ENCODE measurements at places on chromosomes 7 and 10.
A peak's percentile ranks its signal among the peaks of the same experiment; 100 is the strongest.

GRCh38 chr7:98330926-98331529 lies 49.5 kb downstream of the BRI3 start:
- no peak for DNase-seq

DNA sequence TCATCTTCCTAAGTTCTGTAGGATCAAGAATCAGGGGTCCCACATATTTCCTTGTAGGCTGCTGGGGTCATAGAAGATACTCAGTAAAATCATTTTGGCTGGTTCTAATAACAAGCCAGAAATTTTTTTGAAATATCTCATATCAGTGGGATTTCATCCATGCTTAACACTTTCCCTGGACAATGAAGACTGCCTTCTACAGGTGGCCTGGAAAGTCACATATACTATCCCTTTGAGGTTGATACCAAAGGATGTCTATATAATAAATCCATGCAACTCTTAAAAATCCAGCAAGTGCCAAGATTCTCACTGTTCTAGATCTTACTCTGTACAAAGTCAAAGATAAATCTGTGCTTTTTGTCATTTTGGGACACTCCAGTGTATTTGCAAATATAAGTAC lies 225.8 kb upstream of the NEBL start:
- DNase-seq = no peak

- no peak for DNase-seq
Measured at GRCh38 chr10:51615764-51616298, 83.6 kb downstream of the CSTF2T start.

DNA sequence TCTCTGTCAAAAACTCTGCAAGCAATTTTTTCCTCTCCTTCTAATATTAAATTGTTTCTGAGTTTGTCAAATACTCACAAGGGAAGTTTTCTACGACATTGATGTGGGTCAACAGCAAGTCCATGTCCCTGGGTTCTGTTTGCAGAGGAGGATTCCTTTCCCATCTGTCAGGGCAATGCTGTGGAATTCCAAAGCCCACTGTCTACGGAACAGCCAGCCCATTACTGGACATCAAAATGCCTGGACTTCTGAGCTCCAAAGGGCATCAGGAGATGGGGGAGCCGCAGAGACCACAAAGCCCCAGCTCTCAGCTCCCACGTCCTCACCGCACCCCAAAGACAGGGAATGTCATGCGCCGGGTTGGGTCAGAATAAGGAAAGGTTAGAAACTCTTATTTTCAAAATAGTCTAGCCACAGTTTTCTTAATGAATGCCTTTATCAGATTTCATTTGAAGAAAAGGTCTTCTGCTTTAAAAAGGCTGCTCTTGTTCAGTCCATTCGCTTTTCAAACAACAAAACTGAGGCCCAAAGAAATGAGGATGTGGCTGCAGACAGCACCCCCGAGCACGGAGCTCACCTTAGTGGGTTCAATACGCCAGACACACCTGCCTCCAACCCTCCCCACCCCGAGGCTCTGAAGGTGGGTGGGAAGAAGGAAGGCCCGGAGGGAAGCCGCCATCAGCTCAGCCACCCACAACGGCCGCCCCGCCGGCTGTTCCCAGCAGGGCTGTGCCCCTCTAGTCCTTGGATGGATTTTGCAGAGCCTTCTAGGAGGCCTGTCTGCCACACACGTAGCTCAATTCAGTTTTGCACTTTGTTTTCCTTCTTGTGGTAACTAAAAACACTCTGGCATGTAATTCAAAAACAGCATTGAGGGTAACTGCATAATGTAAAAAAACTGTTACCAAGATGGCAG lies 44.7 kb downstream of the PTPRN2 start:
- DNase-seq = no peak

- no peak for DNase-seq
Measured at GRCh38 chr10:21293518-21294356, 231.7 kb downstream of the SKIDA1 start.

GRCh38 chr10:9253121-9253520 lies 1198.6 kb downstream of the GATA3 start:
- DNase-seq = no peak

DNA sequence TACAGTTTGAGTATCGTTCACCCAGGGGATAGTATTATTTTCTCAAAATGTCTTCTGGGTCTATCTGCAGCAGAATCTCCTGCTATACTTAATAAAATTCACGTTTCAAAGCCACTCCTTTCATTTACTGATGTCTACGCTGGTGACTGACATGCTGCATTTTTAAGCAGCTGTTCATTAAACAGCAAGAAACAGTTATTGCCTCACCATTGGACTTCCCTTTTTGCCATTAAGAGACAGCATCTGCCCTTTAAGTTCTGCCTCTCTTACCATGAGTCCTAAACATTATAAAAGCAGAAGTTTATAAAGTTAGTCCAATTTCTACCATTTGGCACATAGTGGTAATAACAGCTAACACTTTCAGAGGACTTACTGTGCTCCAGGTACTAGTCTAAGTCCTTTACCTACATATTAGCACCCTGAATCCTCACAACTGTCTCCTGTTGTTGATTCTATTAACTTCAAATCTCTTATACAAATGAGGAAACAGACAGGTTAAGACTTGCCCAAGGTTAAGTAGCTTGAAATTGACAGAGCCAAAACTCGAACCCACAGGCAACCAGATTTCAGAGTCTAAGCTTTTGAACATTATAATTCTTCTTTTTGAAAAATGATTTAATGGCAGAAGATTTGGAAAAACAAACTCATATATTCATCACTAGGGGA lies 169.5 kb downstream of the SNX13 start:
- no peak for DNase-seq

- peak; percentile 73 for DNase-seq
Measured at GRCh38 chr10:132293201-132293812, 14.4 kb downstream of the STK32C start.

DNA sequence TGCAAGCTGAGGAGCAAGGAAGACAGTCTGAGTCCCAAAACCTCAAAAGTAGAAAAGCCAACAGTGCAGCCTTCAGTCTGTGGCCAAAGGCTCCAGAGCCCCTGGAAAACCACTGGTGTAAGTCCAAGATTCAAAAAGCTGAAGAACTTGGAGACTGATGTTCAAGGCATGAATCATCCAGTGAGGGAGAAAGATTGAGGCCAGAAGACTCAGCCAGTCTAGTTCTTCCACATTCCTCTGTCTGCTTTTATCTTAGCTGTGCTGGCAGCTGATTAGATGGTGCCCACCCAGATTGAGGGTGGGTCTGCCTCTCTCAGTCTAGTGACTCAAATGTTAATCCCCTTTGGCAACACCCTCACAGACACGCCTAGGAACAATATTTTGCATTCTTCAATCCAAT lies 20.1 kb upstream of the MDFIC start:
- no peak for DNase-seq

DNA sequence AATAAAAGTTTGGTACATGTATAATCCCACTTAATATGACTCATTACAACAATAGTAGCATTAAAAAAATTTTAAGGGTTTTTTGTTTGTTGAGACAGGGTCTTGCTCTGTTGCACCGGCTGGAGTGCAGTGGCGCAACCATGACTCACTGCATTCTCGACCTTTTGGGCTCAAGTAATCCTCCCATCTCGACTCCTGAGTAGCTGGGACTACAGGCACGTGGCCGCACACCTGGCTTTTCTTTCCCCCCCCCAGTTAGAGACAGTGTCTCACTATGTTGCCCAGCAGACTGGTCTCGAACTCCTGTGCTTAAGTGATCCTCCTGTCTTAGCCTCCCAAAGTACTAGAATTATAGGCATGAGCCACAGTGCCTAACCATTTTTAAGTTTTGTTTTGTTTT lies 40.7 kb downstream of the KMT2C start:
- DNase-seq = no peak

DNA sequence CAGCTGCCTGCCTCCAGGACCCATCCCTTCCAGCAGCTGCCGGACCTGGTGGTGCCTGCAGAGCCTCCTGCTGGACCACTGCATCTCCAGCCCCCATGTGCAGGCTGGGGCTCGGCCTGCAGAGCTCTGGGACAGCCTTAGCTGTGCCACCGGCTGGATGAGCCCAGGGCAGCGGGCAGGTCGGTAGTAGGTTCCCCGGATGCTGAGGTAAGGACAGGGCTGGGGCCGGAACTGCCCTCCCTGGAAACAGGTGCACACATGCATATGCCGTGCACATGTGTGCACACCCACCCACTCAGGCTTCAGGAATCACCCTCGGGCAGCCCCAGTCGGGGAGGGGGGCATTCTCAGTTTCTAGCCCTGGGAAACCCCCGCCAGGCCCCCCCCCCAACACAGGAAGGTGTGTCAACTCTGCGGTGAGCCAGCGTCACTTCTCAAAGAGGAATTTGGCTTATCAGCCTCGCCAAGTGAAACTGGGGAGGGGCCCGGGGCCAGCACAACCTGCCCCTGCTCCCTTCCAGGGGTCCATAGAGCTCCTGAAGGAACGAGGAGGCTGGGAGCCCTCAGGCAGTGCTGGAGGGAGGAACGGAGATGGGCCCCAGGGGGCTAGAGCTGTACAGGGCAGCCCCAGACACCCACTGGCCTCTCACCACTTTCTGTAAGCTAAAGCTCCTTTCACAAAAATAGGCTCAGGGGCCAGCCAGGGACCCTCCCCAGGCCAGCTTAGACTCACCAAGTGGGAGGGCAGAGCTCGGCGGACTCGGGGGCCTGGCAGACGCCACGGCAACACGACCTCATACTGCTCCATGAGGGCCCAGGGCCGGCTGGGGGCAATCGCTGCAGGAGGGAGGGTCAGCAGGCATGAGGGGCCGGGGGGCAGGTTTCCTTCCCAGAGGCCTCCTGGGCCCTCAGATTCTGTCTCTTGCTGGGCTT lies 1.7 kb downstream of the ADAM8 start:
- no peak for DNase-seq

DNA sequence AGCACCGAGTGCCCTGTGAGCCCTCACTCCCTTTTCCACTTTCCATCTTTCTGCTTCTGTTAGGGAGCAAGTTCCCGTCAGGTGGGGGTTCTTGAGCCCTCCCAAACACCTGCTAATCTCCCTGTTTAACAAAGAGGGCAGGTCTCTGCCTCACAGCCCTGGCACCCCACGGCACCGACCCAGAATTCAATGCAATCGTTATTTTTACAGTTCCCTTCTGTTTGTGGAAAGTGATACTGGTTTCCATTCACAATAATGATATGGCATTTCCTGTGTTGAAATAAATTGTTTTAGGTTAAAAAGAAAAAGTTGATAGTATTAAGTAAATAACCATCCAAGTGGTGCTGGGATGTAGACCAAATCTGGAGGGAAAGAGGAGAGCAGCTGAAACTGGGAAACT lies 38.8 kb upstream of the SLC29A3 start:
- DNase-seq = no peak

- no peak for DNase-seq
Measured at GRCh38 chr10:92813979-92814378, 34.3 kb upstream of the EXOC6 start.

DNA sequence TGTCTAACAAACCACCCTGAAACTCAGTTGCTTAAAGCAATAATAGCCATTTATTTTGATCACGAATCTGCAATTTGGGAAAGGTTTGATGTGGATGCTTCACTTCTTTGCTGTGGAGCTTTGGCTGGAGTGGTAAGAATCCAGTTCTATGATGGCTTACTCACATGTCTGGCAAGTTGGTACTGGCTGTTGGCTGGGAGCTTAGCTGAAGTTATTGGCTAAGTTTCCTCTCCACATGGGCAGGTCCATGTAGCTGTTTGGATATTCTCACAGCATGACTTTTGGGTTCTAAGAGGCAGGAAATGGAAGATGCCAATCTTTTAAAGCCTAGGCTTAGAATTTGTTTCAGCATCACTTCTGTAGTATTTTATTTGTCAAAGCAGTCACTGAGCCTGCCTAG lies 277.6 kb upstream of the NRP1 start:
- DNase-seq = no peak

DNA sequence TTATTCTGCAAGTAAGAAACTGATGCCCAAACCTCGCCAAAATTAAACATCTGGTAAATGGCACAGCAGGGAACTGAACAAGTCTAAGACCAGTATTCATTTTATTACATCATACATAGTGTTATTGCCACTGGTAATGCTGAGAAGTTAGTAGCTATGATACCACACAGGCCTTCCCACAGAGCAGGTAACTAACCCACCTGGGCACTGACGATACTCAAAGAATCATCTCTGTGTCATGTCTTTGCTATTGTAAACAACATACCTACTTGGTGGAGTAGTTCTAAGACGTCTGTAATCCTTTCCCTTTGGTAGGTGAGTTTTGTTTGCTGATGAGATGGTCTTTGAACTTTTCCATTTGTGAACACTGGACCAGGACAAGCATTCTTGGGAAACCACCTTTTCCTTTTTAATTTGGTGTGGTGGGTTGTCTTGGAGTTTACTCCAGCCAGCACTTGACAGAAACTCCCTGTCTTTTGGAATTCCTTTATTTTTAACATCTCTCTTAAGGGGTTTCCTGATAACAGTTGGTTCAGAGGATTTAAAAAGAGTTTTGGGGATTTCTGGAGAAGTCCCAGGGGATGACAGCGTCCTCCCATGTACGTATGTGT lies 40.9 kb downstream of the PDSS1 start:
- no peak for DNase-seq

GRCh38 chr10:3902809-3903410 lies 117.9 kb upstream of the KLF6 start:
- no peak for DNase-seq

DNA sequence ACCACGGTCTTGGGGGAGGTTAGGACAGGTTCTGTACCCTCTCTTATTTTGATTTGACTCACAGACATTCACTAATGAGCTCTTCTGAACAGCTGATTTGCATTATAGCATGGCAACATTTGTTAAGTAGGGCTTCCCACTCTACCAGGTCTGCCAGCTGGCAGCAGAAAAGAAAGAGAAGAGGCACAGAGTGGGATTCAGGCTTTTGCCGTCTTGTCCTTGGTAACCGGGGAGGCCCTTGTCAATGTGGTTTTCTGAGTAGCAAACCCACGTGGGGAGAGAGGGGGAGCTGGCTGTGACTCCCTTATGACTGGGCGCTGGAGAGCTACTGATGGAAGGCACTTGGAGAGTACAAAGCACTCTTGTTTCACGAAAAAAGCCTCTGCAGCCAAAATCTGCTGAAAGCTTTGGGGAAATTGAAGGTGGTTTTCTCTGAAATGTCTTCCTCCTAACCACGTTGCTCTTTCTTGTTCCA lies 355.3 kb upstream of the GALNT17 start:
- peak; percentile 36 for DNase-seq

GRCh38 chr10:24947304-24948097 lies 4.9 kb downstream of the PRTFDC1 start:
- DNase-seq = no peak

DNA sequence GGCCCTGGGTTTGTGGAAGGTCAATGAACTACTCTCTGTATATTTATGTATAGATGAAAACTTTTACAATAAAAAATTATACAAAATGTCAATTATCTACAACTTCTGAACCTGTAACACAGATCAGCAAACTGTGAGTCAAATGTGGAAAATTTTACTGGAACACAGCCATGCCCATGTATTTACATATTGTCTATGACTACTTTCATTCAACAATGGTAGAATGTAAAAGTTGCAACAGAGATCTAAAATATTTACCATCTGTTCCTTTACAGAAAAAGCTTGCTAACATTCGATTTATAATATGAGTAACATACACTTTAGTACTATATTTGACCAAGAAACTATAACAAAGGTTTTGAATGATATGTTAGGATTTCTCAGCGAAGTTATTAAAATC lies 481.6 kb downstream of the PARD3 start:
- DNase-seq = no peak

Data from cerebellum (tissue), 4 donors.